Pancreas (tissue), 10 donors: ENCODE measurements at places on chromosomes 1 and 21. TPM values are rescaled to one million over a fixed set of nuclear protein-coding genes. Genes with fewer than 3 reads are reported as not detected.
A peak's percentile ranks its signal among the peaks of the same experiment; 100 is the strongest.

Gene SPRR5
- not detected for total RNA-seq

Gene C1QB
- 5.9 TPM for total RNA-seq

DNA sequence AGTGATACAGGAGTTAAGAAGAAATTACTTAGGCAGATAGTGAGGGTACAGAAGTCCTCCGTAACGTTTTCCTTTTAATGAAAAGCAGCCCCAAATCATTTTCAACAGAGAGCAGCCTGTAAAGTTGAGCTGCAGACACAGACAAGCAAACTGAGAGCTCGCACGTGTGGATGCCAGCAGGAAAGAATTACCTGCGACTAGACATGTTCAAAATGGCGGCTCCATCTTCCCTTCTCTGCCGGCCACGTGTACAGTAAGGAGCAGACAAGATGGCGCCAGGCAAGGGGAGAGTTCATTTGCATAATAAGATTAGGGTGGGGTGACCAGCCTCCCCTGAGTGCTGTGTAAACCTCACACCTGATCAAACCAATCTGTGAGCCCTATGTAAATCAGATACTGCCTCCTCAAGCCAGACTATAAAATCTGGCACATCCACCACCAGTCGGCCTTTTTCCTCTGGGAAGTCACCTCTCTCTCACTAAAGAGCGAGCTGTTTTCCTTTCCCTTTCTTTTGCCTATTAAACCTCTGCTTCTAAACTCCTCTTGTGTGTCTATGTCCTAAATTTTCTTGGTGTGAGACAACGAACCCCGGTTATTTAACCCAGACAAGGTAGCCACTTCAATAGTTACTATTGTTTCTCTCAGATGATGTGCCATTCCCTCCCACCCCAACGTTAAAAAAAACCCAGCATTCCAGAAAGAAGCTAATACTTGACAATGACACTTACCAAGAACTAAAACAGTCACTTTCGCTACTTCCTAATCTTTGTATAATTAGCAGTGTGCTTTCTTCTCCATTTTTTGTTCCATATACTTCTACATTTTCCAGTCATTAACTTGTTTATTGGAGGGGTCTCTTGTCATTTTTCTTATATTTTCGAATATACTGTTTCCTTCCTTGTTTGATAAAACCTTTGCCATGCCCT, 27.4 kb downstream of the DUSP10 start:
- DNase-seq: no peak

- DNase-seq: no peak
These were observed 30.0 kb upstream of the HTR1D start for GRCh38 chr1:23247276-23247675.

DNA sequence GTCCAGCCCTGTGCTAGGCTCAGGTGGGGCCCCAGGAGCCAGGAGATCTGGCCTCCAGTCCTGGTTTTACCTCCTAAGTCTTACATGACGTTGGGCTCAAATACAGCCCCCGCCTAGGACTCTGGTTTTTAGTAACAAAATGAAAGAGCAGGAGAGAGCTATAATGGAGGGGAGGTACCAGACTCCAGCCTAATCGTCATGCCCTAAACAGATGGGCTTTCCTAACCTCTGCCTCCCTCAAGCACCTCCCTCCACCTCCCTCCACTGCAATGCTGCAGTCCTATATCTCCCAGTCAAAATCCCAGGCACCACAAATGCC, 28.6 kb downstream of the TTC39A start:
- DNase-seq: no peak

- no peak for DNase-seq
These were observed 15.6 kb downstream of the JUN start for GRCh38 chr1:58768191-58768731.

GRCh38 chr1:111955755-111956154, 33.7 kb downstream of the KCND3 start:
- no peak for DNase-seq

Gene TAS1R1
- total RNA-seq: not detected

GRCh38 chr1:22414244-22414751, 37.4 kb upstream of the ZBTB40 start:
- DNase-seq: peak; percentile 84

- peak; percentile 6 for DNase-seq
These were observed 4.7 kb upstream of the FTCD start for GRCh38 chr21:46159841-46160656.

- no peak for DNase-seq
These were observed 5.5 kb downstream of the KIF26B start for GRCh38 chr1:245160288-245160687.

DNA sequence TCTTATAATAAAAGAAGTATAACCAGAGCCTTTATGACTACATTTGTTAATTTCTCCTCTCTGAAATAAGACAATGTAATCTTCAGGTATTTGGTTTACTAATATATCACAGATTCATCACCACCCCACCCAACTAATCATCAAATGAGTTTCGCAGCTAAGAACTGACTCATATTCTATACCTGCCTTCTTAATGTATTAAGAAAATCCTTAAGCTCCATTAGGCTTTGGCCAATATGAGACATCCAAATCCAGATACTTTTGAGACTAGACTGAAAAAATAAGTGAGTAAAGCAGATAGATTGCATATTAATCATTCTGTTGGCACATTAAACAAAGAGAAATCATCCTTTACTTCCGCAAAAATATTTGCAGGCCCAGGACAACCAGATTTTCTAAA, 18.7 kb upstream of the FMO2 start:
- DNase-seq: no peak

DNA sequence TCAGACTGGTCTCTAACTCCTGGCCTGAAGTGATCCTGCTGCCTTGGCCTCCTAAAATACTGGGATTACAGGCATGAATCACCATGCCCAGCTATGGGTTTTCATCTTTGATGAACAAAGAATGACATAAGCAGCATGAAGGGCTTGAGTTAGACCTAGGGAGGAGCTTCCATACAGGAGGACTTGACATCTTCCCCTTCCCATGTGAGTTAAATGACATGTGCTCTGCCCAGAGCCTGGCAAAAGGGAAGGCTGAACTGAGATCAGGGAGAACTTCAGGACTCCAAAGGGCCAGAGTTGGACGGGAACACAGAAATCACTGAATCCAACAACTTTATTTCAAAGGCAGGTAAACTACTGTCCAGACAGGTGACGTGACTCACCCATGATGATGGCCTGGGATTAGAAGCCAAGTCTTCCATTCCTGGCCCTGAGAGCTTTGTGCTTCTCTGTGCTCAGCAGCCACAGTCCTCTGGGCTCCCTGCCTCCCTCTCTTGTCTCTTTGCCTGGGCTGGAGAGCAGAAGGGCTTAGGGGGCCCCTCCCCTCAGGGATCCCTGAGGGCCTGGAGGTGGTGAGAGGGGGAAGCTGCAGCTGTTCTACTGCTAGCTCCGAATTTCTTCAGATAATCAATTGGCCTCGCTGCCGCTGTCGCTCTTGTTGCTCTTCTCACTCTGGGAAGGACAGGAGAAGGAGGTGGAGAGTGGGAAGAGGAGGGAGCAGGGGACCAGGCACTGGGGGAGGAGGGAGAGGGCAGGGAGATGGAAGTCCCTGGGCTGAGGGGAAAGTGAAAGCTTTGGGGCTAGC, 7.6 kb downstream of the NHLH1 start:
- no peak for DNase-seq

Gene CRYAA
- not detected for total RNA-seq

- DNase-seq: no peak
These were observed 251.6 kb upstream of the SGIP1 start for GRCh38 chr1:66282343-66282852.

Gene ERVH48-1
- 0.32 TPM for total RNA-seq

Gene ANKRD35
- total RNA-seq: 0.34 TPM

Gene TEX38
- not detected for total RNA-seq

GRCh38 chr21:17359781-17360180, 153.1 kb upstream of the CXADR start:
- DNase-seq: no peak

DNA sequence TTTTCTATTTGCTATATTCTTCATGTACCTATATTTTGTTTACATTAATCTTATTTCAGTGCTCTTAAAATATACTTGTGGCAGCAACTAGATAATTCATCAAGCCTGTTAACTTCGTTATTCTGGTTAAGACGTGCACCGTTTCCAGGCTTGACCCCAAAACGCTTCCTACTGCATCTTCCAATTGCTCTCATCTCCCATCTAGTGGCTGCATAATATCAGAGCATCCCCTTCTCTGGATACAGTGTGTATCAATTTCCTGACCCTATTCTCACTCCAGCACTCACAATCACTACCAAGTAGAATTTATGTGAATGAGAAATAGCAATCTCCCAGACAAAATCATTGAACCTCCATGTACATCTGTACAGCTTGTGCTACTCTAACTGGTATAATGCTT, 1280.3 kb upstream of the B3GALT2 start:
- DNase-seq: no peak

DNA sequence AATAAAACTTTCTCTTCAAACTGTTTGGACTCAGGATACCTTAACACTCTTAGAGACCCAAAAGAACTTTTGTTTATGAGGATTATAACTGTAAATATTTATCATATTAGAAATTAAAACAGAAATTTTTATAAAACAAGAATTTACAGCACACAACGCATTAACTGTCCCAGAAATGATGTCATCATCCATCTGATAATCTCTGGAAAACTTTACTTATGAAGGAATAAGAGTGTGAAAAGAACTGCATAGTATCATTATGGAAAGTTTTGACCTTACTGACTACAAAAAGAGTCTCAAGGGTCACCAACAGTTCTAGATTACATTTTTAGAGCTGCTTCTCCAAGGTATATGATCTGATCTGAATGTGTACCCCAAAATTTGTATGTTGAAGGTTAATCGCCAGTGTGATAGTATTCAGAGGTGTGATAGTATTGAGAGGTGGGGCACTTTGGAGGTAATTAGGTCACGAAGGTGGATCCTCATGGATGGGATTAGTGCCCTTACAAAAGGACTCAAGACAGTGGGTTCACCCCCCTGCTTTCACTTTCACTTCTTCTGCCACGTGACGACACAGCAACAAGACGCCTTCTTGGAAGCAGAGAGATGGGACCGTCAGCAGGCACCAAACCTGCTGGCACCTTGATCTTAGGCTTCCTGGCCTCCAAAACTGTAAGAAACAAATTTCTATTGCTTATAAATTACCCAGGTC, 95.7 kb upstream of the NR5A2 start:
- DNase-seq: no peak

Gene OR2T29
- total RNA-seq: not detected

Gene FAAH
- 22.2 TPM for total RNA-seq

Gene JAM2
- total RNA-seq: 3.1 TPM

Gene KLF18
- not detected for total RNA-seq

Gene TMOD4
- not detected for total RNA-seq

DNA sequence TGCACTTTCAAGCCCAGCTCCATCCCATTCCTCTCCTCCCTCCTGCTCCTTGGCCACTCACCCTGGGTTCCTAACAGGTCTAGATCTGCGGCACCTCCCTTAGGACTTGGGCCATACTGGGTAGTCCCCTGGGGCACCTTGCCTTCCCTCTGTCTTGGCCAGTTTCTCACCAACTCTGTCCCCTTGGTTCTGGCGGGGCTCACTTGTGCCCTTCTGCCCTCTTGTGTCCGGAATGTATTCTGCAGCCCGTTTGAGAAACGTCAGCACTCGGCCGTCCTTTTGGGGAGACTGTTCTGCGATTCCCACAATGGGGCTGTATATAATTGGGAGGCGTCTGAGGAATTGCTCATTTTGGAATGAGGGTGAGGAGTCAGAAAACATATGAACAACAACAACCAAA, 162.4 kb downstream of the ZSCAN20 start:
- no peak for DNase-seq

Gene HNRNPCL2
- total RNA-seq: not detected

GRCh38 chr1:154557939-154558719, at the start of gene UBE2Q1:
UBE2Q1 (minus strand) TSS chr1:154558662; CDS start chr1:154558553, 109 bp downstream.
- DNase-seq: peak; percentile 65

GRCh38 chr1:224513383-224513782, 78.8 kb upstream of the WDR26 start:
- no peak for DNase-seq

Gene FASLG
- not detected for total RNA-seq
